ENCODE measurements at places on chromosomes 16 and 17.
A peak's percentile ranks its signal among the peaks of the same experiment; 100 is the strongest.

- no peak for DNase-seq
Measured at GRCh38 chr16:67770346-67770991, 35.9 kb downstream of the RANBP10 start.

- DNase-seq: no peak
Measured at GRCh38 chr16:67966549-67967182, 1.8 kb downstream of the SLC12A4 start.

- no peak for DNase-seq
Measured at GRCh38 chr17:73434154-73434553, 122.4 kb upstream of the CDC42EP4 start.

GRCh38 chr16:47079860-47080259, 63.9 kb downstream of the NETO2 start:
- no peak for DNase-seq

DNA sequence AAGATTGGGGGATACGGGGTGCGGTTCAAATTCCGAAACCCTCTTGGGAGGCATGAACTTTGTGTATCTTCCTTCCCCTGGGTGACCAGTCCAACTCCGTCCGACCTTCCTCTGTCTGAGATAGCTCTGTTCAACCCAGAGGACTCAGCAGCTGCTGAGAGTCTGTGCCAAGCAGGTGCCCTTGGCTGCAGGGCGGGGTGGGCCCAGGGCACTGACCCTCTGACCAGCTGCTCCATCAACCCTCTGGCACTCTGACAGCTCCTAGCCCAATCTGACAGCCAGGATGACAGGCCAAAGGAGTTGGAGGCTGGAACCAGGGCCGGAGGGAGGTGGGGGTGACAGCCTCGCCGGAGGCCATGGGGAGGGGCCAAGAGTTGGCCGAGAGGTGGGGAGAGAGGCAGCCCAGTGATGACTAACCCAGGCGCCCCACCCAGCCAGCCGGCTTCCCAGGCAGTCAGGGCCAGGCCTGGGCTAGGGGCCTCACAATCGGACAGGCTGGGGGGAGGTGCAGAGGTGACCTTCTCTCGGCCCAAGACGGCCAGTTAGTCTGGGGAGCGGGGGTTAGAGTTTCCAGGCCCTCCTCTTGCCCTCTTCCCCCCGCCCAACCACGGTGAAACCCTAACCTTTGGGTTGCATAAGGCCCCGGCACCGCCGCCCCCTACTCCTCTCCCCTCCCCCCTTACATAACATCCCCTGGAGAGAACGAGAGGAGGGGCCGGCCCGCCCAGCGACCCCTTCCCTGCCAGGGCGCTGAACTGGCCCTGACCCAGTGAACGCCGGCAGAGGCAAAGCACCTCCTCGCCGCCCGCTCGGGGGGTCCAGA, 5.0 kb upstream of the TLCD2 start:
- DNase-seq: no peak

- no peak for DNase-seq
Measured at GRCh38 chr16:1206786-1207185, 18.3 kb downstream of the TPSG1 start.

- DNase-seq: peak; percentile 67
Measured at GRCh38 chr16:2874912-2875362, 8.1 kb upstream of the FLYWCH2 start.

GRCh38 chr16:50688083-50688482, 5.3 kb upstream of the NOD2 start:
- no peak for DNase-seq

DNA sequence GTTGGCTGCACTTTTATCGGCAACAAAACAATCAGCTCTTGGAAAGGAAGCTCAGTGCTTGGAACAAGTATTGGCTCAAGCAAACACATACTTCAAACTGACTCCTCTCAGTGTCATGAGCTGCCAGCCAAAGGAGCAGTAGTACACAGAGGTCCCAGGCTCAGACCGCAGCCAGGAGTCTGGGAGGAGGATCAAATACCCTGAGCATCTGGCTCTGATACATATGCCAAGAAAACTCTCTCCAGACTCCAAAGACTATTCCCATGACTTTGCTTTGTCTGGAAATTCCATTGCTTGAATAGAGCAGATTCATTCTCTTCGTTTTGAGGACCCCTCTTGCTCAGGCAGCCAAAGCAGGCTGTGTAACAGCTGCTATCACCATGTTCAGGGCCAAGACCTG, 501.6 kb upstream of the PSMD7 start:
- DNase-seq: no peak

- DNase-seq: no peak
Measured at GRCh38 chr17:29621751-29622194, 939 bp downstream of the CORO6 start.

- DNase-seq: peak; percentile 70
Measured at GRCh38 chr17:67245073-67245693, at the start of gene HELZ. Gene HELZ, minus strand, starts transcription at chr17:67245196. Its CDS starts 26,392 bp downstream, at chr17:67218804.

All from renal cortex interstitium (tissue), 15 donors.